Spleen (tissue), 13 donors: ENCODE measurements at places on chromosomes 13 and 19.

DNA sequence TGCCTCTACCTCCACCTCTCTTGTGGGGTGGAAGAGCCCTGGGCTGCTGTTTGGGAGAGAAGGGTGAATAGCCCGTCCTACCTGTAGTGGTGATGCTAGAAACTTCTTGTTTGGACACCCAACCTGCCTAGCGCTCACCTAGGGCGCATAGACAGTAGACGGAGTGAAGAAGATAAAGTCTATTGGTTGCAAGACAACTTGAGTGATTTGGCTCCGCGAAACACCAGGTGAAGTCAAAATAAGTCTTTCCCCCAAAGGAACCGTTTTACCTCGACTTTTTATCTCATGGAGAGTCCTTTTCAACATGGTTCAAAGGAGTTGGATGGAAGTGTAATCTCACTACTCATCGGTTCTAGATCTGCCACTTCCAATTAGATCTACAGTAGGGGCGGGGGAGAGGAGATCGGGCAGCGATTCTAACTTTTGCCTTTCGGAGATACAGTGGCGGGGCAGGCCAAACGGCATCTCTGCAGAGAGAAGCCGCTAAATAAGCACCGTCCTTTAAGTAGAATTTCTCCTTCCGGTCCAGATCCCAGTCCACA lies 694 bp upstream of the ZIC5 start:
- DNase-seq: no peak

- DNase-seq: no peak
These were observed 393.7 kb downstream of the NDFIP2 start for GRCh38 chr13:79874396-79875360.

GRCh38 chr13:26310003-26310402 lies 56.1 kb downstream of the CDK8 start:
- DNase-seq: no peak

DNA sequence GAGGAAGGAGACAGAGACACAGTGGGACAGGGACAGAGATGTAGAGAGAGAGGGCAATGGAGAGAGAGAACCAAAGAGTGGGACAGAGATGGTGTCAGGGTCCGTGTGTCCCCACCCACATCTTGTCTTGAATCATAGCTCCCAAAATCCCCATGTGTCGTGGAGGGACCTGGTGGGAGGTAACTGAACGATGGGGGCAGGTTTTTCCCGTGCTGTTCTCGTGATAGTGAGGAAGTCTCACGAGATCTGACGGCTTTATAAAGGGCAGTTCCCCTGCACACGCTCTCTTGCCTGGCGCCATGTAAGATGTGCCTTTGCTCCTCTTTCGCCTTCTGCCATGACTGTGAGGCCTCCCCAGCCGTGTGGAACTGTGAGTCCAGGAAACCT lies 7.5 kb upstream of the PLA2G4C start:
- DNase-seq: no peak

DNA sequence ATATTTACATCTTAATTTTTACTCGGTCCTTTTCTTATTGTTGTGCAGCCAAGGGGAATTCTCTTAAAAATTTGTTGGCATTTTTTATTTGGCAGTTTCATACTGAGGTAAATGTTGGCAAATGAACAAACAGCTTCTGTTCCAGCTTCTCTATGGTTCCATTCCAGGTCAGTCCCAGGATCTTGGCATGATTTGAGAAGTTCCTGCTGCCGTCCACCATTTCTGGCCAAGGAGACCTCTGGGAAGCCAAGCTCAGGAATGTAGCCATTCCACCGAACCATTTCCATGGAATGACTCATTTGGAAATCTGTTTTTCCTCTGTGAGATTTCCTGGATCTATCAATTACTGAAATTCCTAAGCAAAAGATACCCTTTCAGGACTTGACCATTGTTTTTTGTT lies 43.9 kb downstream of the SLC10A2 start:
- DNase-seq: no peak

DNA sequence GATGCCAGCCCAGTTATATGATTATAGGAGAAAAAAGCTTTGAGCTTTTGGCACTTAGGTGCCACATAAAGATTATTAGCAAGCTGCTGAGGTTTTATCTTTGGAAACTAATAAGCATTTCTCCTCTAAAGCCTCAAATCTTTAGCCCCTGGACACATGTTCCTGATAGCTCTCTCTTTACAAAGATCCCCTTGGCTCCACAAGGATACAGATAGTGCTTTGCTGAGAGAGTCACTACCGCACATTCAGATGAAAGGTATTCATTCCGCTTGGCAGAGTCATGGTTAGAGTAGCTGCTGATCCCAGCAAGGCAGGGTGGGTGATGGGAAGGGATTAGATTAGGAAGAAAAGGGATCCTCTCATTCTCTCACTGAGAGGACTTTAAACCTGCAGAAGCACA lies 28.2 kb upstream of the PSG7 start:
- no peak for DNase-seq

DNA sequence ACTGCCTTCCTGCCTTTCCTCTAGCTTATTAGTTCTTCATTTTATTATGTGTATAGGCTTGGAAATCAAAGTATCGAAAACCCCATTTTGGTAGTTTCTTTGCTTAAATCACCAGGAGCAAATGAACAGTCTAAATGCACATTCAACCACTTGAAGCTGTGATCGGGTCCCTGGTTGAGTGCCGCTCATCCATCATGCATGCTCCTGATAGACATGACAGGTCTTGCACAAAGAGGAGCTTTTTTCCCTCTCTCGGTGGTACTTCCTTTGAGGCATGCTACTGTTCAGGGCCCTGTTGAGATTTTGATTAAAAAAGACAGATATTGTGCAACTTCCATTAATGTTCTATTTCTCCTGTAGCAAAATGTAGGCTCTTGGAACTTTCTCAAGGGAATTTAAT lies 185.8 kb downstream of the OLFM4 start:
- DNase-seq: no peak

GRCh38 chr13:99339736-99340397 lies 32.7 kb upstream of the GPR183 start:
- no peak for DNase-seq
